ENCODE measurements at places on chromosomes 2 and 18.

- no peak overlapping the region for H3K4me3 ChIP-seq
- no peaks in the 10 kb centered on the region for H3K36me3 ChIP-seq
- H3K27ac ChIP-seq: no peak overlapping the region
- DNase-seq: no peak
Measured at GRCh38 chr2:66578054-66578686, 143.2 kb downstream of the MEIS1 start.

DNA sequence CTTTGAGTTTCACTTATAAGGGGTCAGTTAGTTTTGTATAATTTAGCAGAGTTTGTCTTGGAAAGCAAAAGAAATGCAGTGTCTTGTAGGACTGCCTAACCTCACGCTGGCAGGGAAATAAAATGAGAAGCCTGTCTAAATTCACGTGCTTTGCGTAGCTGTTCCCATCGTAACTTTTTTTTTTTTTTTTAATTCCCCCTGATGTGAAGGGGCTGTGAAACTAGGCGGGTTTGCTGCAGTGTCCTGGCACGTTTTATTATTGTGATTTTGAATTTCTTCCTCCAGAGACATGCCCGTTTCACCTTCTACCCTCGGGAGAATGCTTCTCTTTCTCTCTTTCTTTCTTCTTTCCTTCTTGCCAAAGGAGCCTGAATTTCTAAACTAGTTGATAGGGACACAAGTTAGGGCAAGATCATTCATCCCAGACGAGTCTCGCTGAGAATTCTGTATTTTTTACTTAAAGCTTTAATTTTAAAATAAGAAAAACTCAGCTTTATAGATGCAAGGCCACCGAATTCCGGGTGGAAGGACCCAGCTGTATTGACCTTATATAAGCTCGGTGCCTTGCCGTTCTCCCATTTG is 2.3 kb downstream of the MEIS1 start:
- no peak overlapping the region for H3K4me3 ChIP-seq
- no peak overlapping the region for H3K27ac ChIP-seq
- DNase-seq: no peak
- H3K4me1 ChIP-seq: peaks cover 29% of the 10 kb centered on the region

- H3K4me1 ChIP-seq: no peaks in the 10 kb centered on the region
- no peak overlapping the region for H3K27ac ChIP-seq
- no peak overlapping the region for H3K4me3 ChIP-seq
- peaks cover 13% of the 10 kb centered on the region for H3K27me3 ChIP-seq
Measured at GRCh38 chr2:182672466-182673165, 43.4 kb upstream of the DNAJC10 start.

GRCh38 chr2:69767034-69767433 is 25.1 kb downstream of the ANXA4 start:
- no peak overlapping the region for H3K27ac ChIP-seq
- no peak for DNase-seq
- peaks cover 70% of the 10 kb centered on the region for H3K4me1 ChIP-seq
- peaks cover 8% of the 10 kb centered on the region for H3K36me3 ChIP-seq
- no peak overlapping the region for H3K4me3 ChIP-seq

- no peak for DNase-seq
- no peak overlapping the region for H3K4me3 ChIP-seq
- no peak overlapping the region for H3K27ac ChIP-seq
- no peaks in the 10 kb centered on the region for H3K4me1 ChIP-seq
Measured at GRCh38 chr18:37521510-37522465, 43.8 kb downstream of the CELF4 start.

GRCh38 chr2:46283693-46284092 is 13.5 kb upstream of the EPAS1 start:
- no peak overlapping the region for H3K4me3 ChIP-seq
- no peak for DNase-seq
- peaks cover 5% of the 10 kb centered on the region for H3K4me1 ChIP-seq
- H3K27ac ChIP-seq: no peak overlapping the region
- H3K36me3 ChIP-seq: no peaks in the 10 kb centered on the region
- peaks cover 28% of the 10 kb centered on the region for H3K27me3 ChIP-seq

- no peak overlapping the region for H3K27ac ChIP-seq
- no peaks in the 10 kb centered on the region for H3K4me1 ChIP-seq
- DNase-seq: no peak
- peaks cover 3% of the 10 kb centered on the region for H3K27me3 ChIP-seq
- no peak overlapping the region for H3K4me3 ChIP-seq
Measured at GRCh38 chr2:100184055-100184737, 41.8 kb upstream of the AFF3 start.

DNA sequence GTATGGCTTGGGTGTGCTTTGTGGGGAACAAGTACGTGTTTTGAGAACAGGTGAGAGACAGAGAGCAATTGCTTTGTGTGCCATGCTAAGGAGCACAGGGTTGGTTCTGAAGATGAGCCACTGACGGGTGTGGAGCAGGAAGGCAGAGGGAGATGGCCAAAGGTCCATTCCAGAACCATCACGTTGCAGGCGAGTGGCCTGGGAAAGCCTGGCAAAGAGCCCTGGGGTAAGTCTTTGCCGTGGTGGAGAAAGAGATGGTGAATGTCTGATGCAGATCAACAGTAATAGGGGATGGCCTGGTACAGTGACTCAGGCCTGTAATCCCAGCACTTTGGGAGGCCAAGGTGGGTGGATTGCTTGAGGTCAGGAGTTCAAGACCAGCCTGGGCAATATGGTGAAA is 93.5 kb upstream of the ZNF521 start:
- no peaks in the 10 kb centered on the region for H3K36me3 ChIP-seq
- no peak overlapping the region for H3K4me3 ChIP-seq
